Stimulated activated memory B cell treated with anti-CD40 and anti-IgM and Interleukin-4, amounts not matched to agents 10 μg/mL and 1 μg/mL and 100 μg/mL, for 72 hours (primary cell): ENCODE measurements at places on chromosomes 2 and 18.

DNA sequence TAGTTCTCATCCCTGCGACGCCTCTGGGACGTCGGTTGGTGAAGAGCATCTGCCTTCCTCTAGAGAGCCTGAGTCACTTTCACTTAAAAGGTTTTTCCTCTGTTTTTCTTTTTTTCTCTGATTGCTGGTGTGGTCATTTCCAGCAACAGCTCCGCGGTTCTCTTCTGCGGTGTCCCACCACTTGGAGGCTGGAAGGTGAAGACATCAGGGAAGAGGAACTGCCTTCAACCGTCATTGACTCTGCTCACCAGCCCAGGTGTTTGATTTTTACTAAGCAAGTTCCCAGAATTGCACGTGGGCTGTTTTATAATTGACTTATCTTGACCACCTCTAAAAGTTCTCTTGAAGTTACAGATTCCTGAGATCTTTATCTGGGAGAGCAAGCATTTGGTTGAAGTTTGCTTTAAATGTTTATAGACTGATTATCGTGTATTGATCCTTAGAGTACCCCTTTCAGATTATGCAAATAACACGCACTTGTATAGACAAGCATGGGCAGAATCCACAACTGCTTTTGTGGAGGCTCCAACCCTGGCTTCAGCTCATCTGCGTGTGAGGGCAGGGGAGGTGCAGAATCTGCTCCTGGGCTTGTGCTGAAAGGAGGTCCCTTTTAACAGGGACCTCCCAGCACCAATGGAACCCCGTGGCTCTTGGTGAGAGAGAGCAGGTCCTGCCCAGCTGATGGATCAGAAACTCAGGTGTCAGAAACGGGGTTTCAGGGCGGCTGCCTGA is 3.5 kb downstream of the CTDP1 start:
- no peak for ATAC-seq

DNA sequence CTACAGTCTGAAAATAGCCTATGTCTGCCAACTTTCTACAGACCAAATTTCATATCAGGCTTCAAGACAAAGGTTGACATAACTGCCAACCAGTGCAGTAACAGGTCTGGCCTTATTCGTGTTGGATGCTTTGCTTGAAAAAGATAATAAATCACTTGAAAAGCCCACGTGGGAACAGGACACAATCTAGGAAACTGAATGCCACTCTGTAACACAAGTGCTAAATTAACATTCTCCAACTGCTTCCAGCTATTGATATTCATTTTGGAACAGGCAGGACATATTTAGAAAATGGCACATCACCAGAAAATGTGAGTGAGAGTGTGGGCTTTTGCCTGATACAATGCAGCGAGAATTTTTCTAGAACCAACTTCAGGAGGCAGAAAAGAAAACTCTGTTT is 165.9 kb upstream of the CCDC150 start:
- ATAC-seq: no peak

GRCh38 chr18:70513502-70514171 is 224.8 kb downstream of the SOCS6 start:
- ATAC-seq: no peak

DNA sequence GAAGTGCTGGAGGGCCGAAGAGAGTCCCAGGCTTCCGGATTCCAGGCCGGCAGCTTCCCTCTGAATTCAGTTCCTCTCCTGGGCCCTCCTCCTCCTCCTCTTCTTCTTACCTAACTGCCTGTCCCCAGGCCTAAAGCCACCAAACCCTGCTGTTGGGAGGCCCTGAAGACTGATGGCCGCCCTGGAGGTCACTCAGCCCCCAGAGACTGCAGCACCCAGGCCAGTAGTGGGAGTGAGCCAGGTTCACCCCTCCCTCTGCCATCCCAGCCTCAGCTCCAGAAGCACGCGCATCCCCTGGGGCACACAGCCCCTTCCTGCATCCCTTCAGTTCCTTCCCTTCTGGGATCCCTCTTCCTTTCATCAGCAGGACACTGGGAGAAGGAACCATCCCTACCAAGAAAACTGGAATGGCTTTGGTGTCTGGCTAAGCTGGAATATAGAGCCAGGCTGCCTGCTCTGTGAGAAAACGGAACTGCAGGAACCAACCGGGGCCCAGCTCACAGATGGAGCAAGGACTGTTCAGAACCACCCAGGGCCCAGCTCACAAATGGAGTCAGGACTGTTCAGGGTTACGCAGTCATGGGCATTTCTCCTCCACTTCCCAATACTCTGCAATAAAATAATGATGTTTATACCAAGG is 127.4 kb downstream of the NDUFA10 start:
- no peak for ATAC-seq

DNA sequence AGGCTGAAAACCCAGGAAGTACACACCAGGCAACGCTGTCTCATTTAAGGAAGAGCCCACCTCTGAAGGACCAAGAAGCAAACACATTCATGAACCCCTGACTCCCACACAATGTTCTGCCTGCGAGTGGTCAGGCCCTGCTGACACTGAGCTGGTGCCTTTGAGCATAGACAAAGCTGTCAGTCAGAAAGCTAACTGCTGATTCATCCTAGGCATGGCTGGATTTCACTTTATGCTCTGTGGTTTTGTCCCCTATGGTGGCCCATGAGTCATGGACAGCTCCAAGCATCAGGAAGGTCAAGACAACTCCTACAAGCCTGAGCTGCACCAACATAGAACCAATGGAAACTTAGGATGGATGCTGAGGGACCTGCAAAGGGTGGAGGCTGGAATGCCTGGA is 78.9 kb downstream of the UXS1 start:
- ATAC-seq: peak; percentile 44

- no peak for ATAC-seq
Measured at GRCh38 chr2:67159929-67160328, 237.2 kb upstream of the ETAA1 start.

DNA sequence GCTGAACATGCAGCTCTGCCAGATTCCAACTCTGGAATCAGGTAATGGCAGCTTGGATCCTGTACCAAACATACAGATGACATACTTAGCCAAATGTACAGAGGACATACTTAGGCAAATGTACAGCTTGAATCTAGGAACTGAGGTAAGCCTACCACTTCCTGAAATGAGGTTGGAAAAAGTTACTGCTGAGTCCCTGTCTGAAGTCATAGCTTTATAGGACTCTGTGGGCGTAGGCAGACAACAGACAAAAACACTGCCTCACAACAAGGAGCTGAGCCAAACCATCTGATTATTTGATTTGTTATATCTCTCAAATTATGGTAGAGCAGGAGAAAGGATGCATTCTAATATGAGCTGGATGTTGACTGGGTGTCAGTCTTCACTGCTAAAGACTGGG is 290.2 kb upstream of the TCF4 start:
- ATAC-seq: peak; percentile 83

- no peak for ATAC-seq
Measured at GRCh38 chr2:186101616-186102015, 363.0 kb downstream of the FSIP2 start.

- no peak for ATAC-seq
Measured at GRCh38 chr2:25895610-25896009, 17.3 kb upstream of the ASXL2 start.

- ATAC-seq: no peak
Measured at GRCh38 chr2:148745151-148745851, 100.8 kb downstream of the EPC2 start.

DNA sequence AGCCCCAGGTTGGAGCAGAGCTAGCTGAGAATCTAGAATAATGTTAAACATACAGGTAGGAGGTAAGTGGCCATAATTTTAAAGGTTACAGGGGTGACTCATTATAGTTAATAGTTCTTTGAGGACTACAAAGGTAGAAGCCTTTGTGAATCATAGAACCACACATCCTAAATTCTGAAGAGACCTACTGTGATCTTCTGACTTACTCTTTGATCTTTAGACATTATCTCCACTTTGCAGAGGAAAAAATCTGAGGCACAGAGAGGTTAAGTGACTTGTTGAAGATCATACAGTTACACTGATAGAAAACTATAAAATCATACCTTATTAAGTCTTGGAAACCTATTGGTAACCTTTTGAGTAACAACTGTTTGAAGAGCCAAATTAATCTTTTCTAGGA is 1051.3 kb upstream of the NRXN1 start:
- no peak for ATAC-seq

- no peak for ATAC-seq
Measured at GRCh38 chr18:35296060-35296459, 6.0 kb upstream of the ZSCAN30 start.

DNA sequence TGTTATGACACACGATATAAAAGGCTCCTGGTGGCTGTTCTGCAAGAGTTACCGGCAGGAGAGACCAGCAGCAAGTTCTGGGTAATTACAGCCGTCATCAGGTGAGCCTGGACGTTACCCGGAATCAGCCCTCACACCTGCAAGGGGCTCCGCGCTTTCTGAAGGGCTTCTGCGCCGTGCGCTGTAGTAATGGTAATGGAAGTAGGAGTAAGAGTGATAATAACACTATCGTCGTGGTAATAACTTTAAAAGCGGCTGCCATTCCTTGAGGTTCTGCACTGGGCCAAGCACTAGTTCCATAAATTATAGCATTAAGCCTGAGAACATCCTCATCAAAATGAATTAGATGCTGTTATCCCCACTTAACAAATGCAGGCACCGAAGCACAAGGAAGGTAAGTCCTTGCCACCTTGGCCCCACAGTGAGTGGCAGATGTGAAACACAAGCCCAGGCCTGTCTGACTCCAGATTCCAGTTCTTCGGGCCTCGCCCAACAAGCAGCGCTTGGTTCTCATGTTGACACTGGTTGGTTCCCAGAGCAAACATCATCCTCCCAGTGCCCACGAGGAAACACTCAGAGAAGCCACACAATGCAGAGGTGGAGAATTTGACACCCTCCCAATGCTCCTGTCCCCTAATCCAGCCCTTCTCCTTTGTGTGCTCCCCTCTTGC is 205.2 kb downstream of the EIPR1 start:
- ATAC-seq: no peak

- no peak for ATAC-seq
Measured at GRCh38 chr2:212973347-212973746, 178.1 kb downstream of the IKZF2 start.

- ATAC-seq: no peak
Measured at GRCh38 chr2:189022053-189022481, 47.9 kb downstream of the COL3A1 start.

- peak; percentile 7 for ATAC-seq
Measured at GRCh38 chr2:55418512-55419232, 984 bp downstream of the CCDC88A start.

DNA sequence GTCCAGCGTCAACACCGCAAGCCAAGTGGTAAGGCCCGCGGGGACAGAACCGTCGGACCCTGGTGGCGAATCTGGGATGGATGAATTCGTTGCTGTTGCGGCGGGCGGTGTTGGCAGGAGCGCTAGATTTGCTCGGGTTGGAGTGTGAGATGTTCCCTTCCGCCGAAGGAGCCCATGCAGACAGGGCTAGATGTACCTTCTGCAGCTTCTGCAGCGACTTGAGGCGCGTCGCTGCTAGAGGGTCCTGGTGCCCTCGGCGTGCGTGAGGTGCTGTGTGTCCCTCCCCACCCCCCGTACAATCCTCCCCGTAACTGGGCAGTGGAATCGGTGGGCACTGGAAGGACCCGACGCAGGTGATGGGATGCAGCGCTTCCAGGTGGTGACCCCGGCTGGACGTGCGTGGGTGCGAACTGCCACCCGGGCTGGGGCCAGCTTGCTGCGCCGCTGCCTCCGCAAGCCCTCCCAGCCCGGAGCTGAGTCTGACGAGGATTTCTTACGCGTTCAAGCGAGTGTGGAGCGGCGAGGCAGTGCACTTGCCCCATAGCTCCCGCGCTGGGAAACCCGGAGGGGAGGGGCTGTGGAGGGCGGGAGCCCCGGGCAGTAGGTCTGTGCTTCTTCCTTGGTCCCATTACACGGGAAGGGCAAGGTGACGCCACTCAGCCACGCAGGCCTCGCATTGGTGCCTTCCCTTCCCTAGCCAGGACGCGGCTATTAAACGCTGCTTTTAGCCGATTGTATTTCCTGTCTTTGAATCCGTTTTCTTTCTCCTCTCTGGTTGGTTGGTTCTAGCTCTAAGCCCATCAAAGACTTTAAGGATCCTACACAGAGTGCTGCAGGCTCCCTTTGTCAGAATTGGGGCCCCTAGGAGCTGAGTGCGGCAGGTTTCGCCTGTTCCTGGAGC is 34.2 kb downstream of the CHRNA1 start:
- peak; percentile 56 for ATAC-seq

GRCh38 chr2:127820080-127820668 is 9.2 kb upstream of the WDR33 start:
- ATAC-seq: no peak
